Left lung (tissue), 14 donors: ENCODE measurements at places on chromosomes 5 and 9. TPM values are rescaled to one million over a fixed set of nuclear protein-coding genes. Genes with fewer than 3 reads are reported as not detected.

GRCh38 chr5:136620016-136620419 lies 254.7 kb upstream of the TRPC7 start:
- no peak for DNase-seq

GRCh38 chr5:131589510-131590348 lies 45.3 kb downstream of the RAPGEF6 start:
- DNase-seq = peak; percentile 73

- DNase-seq = no peak
Measured at GRCh38 chr5:155728857-155729683, 597.9 kb upstream of the SGCD start.

DNA sequence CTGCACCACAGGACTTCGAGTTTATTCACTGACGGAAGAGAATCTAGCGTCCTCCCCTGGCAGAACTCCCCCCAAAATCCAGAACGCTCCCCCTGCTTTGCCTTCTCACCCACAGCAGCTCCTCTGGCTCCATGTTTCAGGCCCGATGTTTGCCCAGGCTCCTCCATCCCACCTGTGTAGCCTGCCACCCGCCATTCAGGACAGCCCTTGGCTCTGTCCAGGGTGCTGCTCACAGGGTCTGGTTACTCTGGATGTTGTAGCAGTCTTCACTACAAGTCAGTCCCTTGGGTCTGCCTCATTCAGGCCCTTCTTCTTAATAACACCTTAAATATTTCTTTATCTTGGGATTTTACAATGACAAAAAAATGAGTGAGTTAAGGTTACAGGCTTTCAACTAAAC lies 41.3 kb upstream of the SV2C start:
- DNase-seq = peak; percentile 13

GRCh38 chr5:68725905-68726683 lies 367.7 kb upstream of the SLC30A5 start:
- DNase-seq = no peak

- DNase-seq = no peak
Measured at GRCh38 chr5:71597001-71597400, 9.9 kb downstream of the MCCC2 start.

GRCh38 chr5:126909856-126910255 lies 120.5 kb downstream of the MARCHF3 start:
- no peak for DNase-seq

DNA sequence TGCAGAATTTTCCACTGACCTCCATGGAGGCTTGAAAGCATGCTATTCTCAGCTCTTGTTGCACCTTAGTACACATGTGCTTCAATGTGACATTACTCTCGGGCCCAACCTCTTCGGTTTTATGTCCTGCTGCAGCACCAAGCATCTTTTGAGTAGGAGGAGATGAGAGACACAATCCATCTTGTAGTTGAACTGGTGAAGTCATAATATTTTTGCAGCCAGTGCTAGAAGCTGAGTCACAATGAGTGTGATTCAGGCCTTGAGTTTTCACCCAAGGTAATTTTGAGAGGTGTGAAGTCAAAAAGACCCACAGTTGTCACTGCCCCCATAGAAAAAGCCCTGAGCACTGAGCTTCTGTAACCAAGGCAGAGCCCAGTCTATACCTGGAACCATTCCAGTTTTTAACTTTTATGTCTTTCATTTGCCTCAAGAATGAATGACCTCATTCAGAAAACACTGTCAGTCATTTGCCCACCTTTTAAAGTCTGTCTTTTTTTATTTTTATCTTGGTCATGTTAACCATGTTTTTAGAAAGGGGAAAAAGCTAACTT lies 117.7 kb downstream of the ZNF462 start:
- DNase-seq = no peak

DNA sequence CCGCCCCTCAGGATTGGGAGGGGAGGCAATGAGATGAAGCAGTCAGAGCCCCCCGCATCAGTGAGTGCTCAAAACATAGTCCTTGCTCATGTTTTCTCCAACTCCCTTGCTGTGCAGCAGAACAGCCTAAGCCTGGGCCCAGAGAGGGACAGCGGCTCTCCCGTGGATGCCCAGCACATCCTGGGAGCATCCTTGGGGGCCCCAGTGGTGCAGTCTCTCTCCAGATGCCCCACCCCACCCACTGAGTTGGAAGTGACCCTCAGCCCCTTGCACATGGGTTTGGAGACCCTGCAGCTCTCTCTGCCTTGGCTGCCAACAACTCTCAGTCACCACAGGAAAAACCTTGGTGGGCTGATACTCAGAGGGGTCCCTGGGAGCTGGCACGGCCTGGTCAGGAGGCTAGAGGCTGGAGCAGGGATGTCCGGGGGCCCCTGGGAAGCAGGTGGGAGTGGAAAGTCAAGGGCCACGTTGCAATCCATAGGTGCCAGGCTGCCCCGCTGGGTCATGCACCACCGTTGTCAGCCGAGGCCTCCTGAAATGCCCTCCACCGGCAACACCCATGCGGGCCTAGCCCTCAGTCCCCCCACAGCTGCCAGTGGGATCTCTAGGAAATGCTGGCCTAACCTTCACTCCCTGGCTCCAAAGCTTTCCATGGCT lies 242.5 kb downstream of the PBX3 start:
- no peak for DNase-seq

- DNase-seq = no peak
Measured at GRCh38 chr9:13568841-13569601, 289.5 kb upstream of the MPDZ start.

DNA sequence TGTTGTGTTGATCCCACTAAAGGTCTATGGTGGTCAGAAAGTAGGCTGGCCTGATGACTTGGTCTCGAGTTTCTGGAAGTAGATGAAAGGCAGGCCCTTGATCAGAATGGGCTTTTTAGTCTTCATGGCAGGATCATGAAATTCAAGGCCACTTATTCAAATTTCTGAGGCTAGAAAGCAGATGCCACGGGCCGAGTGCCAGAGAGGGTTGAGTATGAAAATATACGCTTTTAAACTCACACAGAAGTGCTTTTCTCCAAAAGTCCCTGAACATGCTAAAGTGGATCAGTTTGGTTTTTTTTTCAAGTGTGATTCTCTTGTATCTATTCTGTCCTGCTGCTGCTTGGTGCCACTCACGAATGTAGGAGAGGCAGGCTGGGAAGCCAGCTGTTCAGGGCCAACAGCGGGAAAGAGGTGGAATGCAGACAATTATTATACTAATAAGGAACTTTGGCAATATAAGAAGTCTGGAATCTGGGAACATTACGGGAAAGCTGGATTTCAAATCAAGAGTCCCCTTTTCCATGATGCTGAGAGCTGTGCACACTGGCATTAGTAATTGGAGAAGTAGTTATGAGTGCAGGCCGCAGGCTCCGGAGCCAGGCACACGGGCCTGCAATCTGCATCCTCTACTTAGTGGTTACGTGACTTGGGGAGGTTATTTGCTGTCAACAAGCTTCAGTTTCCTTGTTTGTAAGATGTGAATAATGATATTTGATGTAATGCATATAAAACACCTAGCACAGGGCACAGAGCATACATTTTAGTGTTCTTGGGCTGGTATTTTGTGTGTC lies 95.8 kb downstream of the LMNB1 start:
- DNase-seq = no peak

DNA sequence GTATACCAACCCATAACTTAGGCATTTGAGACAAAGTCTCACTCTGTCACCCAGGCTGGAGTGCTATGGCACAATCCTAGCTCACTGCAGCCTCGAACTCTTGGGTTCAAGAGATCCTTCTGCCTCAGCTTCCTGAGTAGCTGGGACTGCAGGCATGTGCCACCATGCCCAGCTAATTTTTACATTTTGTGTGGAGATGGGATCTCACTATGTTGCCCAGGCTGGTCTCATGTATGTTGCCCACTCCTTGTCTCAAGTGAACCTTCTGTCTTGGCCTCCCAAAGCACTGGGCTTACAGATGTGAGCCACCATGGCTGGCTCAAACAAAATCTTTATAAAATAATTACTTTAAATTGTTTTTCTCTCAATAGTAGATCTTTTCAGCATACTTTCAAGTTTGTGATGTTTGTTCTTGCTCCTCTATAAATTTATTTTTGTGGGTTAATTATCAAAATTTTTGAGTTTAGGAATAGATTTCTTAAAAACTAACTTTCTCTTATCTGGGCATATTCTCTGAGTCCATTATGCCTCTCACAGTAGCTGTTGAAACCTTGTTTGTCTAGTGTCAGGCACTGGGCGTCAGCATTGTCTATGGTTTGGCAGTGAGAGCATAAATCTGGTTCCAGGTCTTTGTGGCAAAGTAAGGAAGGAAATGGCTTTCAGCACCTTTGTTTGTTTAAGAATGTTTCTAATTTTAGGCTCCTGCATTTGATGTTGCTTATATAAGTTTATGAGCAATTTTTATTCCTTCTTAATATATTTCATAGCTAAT lies 38.7 kb downstream of the NLN start:
- no peak for DNase-seq

The ADGRV1 gene
- 36.4 TPM for total RNA-seq

The ROPN1L gene
- 0.50 TPM for total RNA-seq

The MTMR12 gene
- 28.8 TPM for total RNA-seq

The LHX3 gene
- total RNA-seq = not detected
